ENCODE measurements at places on chromosomes 6 and 20.

DNA sequence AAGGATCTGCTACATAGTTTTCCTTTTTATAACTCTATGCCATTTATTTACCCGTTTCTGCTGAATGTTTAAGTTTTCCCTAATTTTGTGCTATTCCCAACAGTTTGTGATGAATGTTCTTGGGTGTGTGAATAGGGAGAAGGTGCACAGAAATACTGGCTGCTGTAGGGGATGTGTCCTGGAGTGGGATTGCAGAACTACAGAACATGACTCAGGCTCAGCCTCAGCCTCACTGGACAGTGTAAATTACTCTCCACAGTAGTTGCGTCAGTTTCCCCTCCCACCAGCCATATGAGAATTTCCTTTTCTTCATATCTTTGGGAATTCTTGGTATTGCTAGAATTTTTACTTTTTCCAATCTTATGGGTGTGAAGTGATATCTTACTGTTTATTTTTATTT, 57.0 kb downstream of the SLX4IP start:
- no peak for DNase-seq

DNA sequence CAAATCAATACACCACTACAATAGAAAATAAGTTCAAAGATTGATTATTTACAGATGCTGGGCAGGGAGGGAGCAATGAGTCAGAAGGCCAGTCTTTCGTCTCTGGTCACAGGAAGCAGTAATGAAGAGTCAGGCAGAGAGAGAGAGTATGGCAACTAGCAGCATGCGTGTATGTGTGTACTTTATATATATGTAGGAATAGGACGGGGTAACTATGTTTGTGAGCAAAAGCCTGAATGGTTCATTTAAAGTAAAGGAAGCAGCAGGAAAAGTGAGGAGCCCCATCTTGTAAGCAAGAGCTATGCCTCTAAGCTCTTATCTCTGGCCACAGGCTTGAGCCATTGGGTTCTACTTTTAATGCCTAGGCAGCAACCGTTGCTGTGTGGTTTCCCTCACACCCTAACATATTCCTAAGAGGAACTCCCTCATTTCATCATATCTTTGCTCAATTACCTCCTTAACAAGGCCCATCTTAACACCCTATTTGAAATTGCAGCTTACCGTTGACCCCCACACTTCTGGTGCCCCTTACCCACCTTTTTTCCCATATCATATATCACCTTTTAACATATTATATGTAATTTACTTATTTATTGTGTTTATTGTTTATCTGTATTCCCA, 66.6 kb downstream of the AFG1L start:
- DNase-seq = no peak

GRCh38 chr6:3650076-3650958, 101.2 kb downstream of the PXDC1 start:
- no peak for DNase-seq

GRCh38 chr6:113630738-113631535, 226.2 kb upstream of the MARCKS start:
- peak; percentile 61 for DNase-seq

DNA sequence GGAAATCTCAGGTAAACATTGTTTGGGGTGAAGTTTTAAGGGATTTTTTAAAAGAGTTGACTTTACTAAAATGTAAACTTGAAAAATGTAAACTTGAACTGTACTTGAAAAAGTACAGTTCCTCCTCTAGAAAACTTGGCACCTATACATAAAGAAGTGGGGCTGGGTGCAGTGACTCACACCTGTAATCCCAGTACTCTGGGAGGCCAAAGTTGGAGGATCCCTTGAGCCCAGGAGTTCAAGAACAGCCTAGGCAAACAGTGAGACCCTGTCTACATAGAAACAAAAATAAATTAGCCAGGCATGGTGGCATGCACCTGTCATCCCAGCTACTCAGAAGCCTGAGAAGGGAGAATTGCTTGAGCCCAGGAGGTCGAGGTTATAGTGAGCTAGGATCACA, 7.2 kb downstream of the BTBD9 start:
- DNase-seq = no peak

GRCh38 chr20:4962241-4962855, 39.0 kb downstream of the SLC23A2 start:
- DNase-seq = no peak

DNA sequence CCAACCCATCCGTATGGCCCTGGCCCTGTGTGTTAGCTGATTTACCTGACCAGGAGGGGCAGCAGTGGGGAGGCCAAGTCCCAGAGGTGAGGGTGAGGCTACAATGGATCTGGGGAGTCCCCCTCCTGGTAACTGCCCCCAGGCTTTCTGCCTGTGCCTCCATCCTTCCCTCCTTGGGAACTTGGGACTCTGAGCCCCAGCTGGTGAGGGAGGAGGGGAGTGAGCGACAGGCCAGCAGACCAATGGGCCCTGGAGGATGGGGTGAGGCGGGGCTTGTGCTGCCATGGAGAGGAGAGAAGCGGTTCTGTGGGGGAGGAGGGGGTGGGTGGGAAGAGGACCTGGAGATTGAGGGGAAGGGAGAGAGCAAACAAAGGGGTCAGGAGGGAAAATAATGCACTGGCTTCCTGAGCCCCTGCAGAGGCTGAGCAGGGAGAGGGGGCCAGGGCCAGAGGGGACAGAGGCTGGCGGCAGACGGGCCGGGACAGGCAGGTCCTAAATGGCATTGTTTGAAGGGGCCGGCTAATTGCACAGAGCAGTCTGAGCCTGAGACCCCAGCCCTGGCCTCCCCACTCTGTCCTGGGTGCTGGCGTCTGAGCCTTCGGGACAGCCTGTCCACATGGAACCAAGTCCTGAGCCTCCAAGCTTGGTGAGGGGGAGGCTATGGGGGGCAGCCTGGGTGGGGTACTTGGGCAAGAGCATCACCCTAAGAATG, 17.5 kb downstream of the DNMT3B start:
- DNase-seq = no peak

DNA sequence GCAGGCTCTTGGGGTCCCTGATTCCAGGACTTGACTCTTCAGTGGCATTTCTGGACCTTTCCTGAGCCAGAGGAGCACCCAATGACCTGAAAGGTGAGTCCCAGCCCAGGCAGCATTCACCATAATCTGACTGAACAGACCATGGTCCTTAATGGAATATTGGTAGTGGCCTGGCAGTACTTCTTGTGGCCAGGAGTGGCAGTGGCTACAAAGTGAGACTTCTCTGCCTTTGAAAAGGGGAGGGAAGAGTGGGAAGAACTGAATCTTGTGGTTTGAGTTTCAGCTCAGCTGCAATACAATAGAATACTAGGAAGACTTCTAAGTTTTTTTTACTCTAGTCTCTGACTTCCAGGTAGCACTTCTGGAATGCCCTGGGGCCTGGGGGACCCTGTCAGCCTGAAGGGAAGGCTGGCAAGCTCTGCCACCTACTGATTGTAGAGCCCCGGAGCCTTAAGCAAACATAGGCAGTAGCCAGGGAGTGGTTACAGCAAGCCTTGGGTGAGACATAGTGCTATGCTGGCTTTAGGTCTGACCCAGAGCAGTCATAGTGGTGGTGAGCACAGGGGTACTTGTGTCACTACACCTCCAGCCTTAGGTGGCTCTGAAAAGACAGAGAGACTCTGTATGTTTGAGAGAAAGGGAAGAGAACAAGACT, 674.2 kb upstream of the MANEA start:
- DNase-seq = no peak

DNA sequence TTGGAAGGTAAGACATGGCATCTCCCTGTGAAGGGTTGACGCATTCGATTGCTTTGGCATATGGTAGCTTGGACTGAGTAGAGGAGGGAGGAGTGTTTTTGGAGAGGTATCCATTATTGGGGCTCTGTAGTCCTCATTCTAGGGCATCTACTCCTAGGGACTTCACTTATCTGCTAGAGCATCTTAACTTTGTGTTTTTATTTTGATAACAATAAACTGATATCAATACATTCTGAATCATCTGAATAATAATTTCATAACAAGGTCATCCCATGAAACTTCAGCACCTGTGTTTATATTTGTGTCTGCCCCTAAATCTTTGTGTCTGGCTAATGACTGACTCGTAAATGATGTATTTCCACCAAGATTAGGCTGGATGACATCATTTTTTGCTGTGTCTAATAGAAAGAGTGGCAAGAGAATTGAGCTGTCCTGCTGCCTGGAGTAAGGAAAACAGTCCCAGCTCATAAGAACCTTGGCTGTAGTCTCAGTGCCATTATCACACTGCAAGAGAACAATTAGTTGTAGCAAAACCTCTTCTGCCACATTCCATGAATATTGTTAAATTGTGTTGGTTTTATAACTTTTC, 288.5 kb downstream of the PRL start:
- DNase-seq = no peak

DNA sequence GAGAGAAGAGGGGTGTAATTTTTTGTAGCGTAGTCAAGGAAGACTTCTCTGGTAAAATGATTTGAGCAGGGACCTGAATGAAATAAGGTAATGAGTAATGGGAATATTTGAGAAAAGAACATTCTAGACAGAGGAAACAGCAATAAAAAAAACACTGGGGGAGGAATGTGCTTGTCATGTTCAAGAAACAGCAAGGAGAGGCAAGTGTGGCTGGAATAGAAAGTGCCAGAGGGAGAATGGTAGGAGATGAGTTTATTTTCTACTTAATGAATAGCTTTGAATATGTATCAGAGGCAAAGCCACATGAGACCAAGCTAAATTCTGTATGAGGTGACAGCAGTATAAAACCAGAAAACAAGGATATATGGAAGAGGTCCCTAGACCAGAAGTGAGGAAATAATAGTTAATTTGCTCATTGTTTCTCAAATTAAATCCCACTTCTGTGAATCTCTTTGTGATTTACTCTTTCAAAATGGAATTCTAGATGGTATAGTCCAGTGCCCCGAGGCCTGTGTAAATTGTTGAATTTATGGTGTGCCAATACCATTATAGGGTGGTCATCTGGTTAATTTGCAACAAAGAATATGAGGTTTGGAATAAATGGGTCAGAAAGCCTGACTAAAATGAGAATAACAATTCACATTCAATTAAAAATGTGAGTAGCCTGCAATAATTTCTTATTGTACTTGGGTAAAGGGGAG, 170.2 kb downstream of the CDKAL1 start:
- no peak for DNase-seq

All from memory B cell (primary cell).